ENCODE measurements at places on chromosomes 5 and 9. TPM values are rescaled to one million over a fixed set of nuclear protein-coding genes. Genes with fewer than 3 reads are reported as not detected.

TIFAB gene
- total RNA-seq: not detected

RAD23B gene
- total RNA-seq: 96.8 TPM

DPYSL3 gene
- total RNA-seq: 50.1 TPM

FKTN gene
- total RNA-seq: 10.4 TPM

DNAI1 gene
- not detected for total RNA-seq

COL15A1 gene
- total RNA-seq: 0.13 TPM

SEMA5A gene
- 2.7 TPM for total RNA-seq

OLFML2A gene
- total RNA-seq: 0.69 TPM

SHOC1 gene
- not detected for total RNA-seq

LAMC3 gene
- total RNA-seq: 0.13 TPM

NDUFS6 gene
- 102 TPM for total RNA-seq

VLDLR gene
- 6.3 TPM for total RNA-seq

FUT7 gene
- total RNA-seq: not detected

CAPSL gene
- 0.61 TPM for total RNA-seq

MELK gene
- 62.7 TPM for total RNA-seq

ANKRD33B gene
- total RNA-seq: 4.9 TPM

SEMA6A gene
- 0.11 TPM for total RNA-seq

GPR21 gene
- 0.55 TPM for total RNA-seq

FGF1 gene
- total RNA-seq: 4.0 TPM

ADAMTSL1 gene
- 1.9 TPM for total RNA-seq

PCDHB11 gene
- total RNA-seq: not detected

PCDHB3 gene
- not detected for total RNA-seq

IL3 gene
- total RNA-seq: not detected

FAM81B gene
- not detected for total RNA-seq

SPDL1 gene
- 40.7 TPM for total RNA-seq

PLCXD3 gene
- 0.07 TPM for total RNA-seq

DHX29 gene
- total RNA-seq: 22.4 TPM

LECT2 gene
- not detected for total RNA-seq

SHISAL2B gene
- not detected for total RNA-seq

PSAT1 gene
- total RNA-seq: 174 TPM

OTULINL gene
- 7.1 TPM for total RNA-seq

ANKRD18A gene
- not detected for total RNA-seq

MSANTD3 gene
- total RNA-seq: 126 TPM

GTF3C4 gene
- 23.1 TPM for total RNA-seq

CNTLN gene
- 6.2 TPM for total RNA-seq

C9 gene
- not detected for total RNA-seq

DDX46 gene
- 40.3 TPM for total RNA-seq

IFNB1 gene
- total RNA-seq: not detected

PROB1 gene
- total RNA-seq: 0.17 TPM

CDKN2A gene
- not detected for total RNA-seq

TMEM167A gene
- total RNA-seq: 46.2 TPM

PCDHB13 gene
- total RNA-seq: not detected

PCDHGA2 gene
- 0.27 TPM for total RNA-seq

UQCRQ gene
- 373 TPM for total RNA-seq

GNA14 gene
- total RNA-seq: not detected

OR1Q1 gene
- not detected for total RNA-seq

PKN3 gene
- 4.8 TPM for total RNA-seq

GPX8 gene
- 48.7 TPM for total RNA-seq

C5orf58 gene
- 2.4 TPM for total RNA-seq

CRHBP gene
- 0.20 TPM for total RNA-seq

C7 gene
- not detected for total RNA-seq

NDUFB6 gene
- total RNA-seq: 101 TPM

MAN1B1 gene
- 59.3 TPM for total RNA-seq

LCN2 gene
- not detected for total RNA-seq

FIBCD1 gene
- total RNA-seq: 11.6 TPM

CNTNAP3B gene
- total RNA-seq: 4.1 TPM

SUSD3 gene
- total RNA-seq: not detected
